ENCODE measurements at places on chromosomes 4 and X.

GRCh38 chrX:19110642-19111041 is 11.6 kb downstream of the ADGRG2 start:
- DNase-seq = no peak

GRCh38 chrX:1341545-1342184 is 5.1 kb downstream of the IL3RA start:
- peak; percentile 78 for DNase-seq

GRCh38 chr4:153645183-153645582 is 38.9 kb upstream of the TLR2 start:
- no peak for DNase-seq

- no peak for DNase-seq
Observed at GRCh38 chrX:1051421-1051820, 161.0 kb downstream of the CRLF2 start.

GRCh38 chr4:107312366-107312765 is 276.3 kb upstream of the DKK2 start:
- no peak for DNase-seq

DNA sequence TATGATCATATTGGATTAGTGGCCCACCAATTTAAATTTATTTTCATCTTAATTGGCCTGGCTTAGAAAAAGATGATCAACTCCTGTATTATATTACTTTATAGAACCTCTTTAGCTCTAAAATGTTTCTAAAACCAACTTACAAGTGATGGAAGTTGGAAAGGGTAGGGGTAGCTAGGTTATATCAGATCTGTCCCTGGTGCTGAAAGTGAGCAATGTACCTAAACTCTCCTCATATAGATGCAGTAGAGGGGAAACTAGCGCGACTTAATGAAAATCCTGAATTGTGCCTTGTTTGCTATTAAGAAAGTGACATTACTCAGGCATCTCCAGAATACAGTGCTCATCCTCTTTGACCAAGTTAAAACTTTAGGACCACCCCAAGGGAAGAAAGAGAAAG is 7.5 kb upstream of the PTCHD1 start:
- no peak for DNase-seq

DNA sequence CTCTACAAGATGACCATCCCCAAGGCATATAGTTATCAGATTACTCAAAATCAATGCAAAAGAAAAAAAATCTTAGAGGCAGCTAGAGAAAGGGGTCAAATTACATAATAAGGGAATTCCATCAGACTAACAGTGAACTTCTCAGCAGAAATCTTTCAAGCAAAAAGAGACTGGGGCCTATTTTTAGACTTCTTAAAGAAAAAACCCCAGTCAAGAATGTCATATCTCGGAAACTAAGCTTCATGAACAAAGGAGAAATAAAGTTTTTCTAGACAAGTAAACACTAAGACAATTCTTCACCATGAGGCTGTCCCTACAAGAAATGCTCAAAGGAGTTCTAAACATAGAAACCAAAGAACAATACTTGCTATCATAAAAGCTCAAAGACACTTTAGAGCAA is 51.7 kb downstream of the RAB28 start:
- no peak for DNase-seq

DNA sequence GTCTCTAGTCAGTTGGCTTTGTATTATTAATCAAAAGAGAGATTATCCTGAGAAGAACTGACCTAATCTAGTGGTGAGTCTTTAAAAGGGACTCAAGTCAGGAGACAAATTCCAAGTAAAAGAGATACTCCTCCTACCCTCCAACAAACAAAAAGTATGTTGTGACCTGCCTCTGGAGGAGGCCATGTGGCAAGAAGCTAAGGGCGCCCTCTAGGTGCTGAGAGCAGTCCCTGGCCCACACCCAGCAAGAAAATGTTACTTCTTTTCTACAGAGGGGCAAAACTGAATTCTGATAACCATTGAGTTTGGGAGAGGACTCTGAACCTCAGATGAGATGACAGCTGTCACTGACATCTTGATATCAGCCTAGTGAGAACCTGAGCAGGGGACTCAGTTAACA is 953.6 kb upstream of the AGA start:
- DNase-seq = no peak

- DNase-seq = no peak
Observed at GRCh38 chr4:150108691-150109090, 30.4 kb downstream of the DCLK2 start.

GRCh38 chr4:7546809-7547367 is 112.2 kb upstream of the PSAPL1 start:
- no peak for DNase-seq

DNA sequence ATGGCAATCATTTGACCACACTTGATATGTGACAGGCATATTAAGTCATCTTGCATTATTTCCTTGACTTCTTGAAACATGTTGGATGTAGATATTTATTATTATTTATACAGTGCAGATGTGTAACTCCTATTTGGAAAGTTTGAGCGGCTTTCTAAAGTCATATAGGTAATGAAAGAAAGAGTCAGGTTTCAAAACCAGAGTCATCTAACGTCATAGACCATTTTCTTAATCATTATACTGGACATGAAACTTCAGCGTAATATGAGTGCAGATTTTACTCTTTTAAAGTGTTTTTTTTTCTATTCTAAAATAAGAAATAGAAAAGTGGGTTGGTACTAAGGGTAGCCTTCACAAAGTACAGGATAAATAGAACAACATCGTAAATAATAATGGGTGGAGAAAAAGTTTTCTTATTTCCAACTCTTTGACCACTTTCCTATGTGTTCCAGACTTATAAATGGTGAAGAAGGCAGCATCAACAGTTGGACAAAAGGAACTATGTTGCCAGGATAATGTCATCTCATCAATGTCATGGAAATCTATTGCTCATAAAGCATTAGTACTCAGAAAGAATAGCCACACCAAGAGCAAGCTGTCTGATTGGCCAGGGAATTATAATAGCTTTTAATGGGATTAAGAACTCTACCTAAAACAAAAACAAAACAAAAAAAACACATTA is 108.0 kb upstream of the PCDH18 start:
- DNase-seq = no peak

GRCh38 chr4:44861756-44862155 is 135.4 kb upstream of the GNPDA2 start:
- peak; percentile 45 for DNase-seq

DNA sequence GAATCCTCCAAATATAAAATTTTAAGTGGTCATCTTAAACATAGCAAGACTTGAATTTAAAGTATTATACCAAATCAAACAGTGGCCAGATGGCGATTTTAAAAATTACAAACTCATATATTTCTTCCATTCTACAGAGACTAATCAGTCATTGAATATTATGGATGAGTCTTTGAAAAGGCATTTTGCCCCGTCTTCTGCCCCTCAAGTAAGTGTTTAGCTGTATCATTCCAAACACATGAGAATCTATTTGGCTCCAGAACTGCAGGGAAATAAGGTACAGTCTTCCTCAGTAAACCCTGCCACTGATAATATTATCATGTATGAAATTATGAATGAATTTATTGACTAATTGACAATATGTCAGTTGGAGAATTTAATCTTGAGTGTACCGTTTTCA is 191.0 kb downstream of the SLC7A11 start:
- no peak for DNase-seq

- no peak for DNase-seq
Observed at GRCh38 chr4:173367946-173368345, 2.8 kb upstream of the SAP30 start.

DNA sequence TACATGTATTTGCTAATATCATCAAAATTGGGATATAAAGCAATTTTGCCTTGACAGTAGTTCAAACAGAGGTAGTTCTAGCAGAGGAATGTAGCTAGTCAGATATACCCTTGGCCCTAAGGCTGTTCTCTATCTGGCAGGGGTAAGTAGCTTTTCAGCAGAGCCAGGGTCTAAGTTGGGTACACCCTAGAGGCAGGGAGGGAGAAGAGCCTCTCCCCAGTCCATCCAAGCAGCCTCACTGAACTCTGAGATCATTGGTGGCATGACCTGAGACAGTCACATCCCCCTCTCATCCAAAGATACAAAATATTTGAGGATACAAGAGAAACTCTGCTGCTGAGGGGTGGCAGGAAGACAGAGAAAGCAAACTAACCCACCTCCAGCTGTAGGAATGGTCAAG is 343.7 kb downstream of the DHX15 start:
- no peak for DNase-seq

DNA sequence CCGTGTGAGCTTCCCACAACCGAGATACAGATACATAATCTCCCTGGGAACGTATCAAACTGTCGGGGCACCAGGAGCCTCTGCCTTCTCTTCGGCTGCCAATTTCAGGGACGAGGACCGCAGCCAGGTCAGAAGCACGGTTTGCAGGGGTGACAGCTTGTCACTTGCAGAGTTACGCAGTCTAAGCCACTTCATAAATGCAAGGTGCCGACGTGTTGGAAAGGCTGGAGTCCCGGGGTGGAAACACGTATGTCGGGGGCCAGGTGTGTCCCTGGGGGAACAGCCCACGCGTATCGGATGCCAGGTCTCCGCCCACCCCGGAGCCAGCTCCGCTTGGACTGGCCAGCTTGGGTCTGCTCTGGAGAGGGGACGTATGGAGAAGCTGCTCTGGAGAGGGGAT is 76.3 kb upstream of the SHOX start:
- no peak for DNase-seq

GRCh38 chr4:2082627-2083026 is 23.5 kb downstream of the NAT8L start:
- DNase-seq = no peak

- no peak for DNase-seq
Observed at GRCh38 chr4:22372986-22373385, 142.9 kb downstream of the ADGRA3 start.

DNA sequence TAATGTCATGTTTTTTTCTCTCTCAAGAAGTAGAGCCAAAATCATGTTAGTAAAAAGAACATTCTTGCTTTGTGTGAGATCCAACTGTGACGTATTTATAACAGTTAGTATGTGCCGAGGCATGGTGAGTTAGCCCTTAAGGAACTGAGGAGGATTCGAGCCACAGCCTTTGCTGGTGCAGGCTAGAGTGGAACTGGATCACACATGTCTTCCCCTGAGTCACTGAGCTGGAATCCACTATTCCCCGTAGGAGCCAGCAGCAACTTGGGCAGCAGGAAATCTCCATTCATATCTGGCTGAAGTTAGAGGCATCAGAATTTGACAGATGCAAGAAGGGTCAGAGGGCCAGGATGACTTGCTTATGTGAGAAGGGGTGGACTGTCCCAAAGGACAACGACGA is 144.6 kb upstream of the KIT start:
- DNase-seq = no peak

DNA sequence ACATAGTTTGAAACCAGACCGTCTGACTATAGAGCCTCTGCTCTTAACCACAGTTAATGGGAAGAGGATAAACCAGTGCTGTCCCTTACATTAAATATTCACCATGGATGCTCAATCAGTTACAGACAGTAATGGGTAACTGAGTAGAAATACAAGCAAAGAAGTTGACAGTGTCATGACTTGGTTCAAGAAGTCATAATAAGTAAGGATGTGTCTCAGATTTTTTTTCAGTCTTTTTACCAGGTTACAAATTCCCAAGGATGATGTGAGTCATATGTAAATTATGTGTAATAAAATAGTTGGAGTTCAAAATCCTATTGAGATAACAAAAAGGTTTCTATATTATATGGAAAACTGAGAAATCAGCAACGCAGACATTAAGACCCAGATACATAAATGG is 31.1 kb downstream of the ZCCHC4 start:
- DNase-seq = no peak

- no peak for DNase-seq
Observed at GRCh38 chr4:52640808-52641565, 18.1 kb downstream of the USP46 start.

DNA sequence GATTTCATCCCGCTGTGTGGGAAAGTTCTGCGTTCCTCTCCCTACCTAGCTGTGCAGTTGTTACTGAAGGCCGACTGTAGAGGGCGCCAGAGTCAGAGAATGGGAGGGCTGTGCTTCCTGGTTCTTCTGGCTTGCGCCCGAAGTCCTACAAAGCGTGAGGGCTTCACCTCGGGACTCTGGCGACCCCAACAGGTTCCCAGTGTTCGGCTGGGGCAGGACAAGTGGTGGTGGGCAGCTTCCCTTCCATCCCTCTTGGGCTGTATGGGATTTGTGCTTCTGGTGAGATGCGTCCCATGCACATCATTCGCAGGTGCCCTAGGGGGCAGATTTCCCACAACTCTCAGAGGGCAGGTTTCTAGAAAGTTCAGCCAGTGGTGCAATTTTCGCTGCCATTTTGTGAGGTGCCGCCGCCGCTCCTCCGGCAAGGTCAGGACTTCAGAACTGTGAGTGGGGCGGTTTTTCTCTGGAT is 27.3 kb downstream of the CT45A1 start:
- peak; percentile 59 for DNase-seq

DNA sequence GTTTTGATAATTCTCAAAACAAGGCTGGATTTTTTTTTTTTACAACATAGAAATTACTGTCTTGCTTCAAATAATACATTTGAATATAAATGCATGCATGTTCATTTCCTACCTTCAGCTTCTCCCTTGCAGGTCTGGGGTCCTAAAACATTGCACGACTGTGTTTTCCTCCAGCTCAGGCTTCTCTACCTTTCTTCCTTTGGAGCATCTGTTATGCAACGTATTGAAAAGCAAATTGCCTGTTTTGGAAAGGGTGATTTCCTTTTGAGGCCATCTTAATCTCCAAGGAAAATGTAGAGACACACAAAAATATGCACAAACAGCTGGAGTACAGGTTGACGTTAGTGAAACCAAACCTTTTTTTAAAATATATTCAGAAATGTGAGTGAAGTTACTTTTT is 115.6 kb upstream of the TLL1 start:
- DNase-seq = no peak

DNA sequence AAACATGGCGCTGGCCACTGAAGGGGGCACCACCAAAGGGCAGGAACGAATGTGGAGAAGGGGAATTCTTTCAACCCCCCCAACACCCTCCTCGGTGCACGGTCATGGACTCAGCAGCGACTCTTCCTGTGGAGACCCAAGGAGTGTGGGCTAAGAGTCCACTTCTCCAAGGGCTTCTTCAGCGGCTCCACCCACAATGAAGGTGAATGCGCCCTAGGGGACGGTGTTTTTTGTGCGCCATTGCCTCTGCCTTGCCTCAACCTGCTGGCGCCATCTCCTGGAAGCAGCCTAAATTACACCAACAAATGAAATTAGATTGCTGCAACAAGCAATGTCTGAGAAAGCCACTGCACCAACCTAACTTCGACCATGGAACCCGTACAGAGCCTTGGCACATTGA is 169.2 kb upstream of the MAGEB18 start:
- no peak for DNase-seq

DNA sequence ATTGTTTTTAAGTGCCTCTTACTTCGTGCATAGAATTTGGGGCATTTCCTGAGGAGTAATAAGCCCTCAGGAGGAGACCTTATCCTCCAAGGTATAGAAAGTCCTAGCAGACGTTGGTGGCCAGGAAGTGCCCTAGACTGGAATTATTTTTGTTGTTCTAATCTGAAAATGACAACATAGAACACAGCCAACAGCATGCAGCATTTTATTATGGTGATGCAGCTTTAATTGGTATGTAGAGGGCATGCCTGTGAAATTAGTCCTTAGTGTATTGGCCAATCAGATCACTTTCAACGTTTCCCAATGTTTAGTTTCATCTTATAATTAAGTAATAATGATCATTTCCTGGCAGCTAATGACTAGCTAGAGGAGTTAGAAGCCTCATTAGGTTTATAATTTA is 199.2 kb downstream of the SHROOM3 start:
- DNase-seq = no peak

- DNase-seq = no peak
Observed at GRCh38 chr4:22595684-22596083, 79.8 kb upstream of the ADGRA3 start.

- DNase-seq = no peak
Observed at GRCh38 chrX:48505481-48505880, 3.3 kb upstream of the PORCN start.

GRCh38 chr4:37595875-37596680 is 90.1 kb downstream of the RELL1 start:
- no peak for DNase-seq

- DNase-seq = no peak
Observed at GRCh38 chr4:41446391-41446790, 91.6 kb upstream of the LIMCH1 start.

Data from inflammatory macrophage treated with lipopolysaccharide for 1 hour (primary cell).